ENCODE measurements at places on chromosomes 16 and 17.

DNA sequence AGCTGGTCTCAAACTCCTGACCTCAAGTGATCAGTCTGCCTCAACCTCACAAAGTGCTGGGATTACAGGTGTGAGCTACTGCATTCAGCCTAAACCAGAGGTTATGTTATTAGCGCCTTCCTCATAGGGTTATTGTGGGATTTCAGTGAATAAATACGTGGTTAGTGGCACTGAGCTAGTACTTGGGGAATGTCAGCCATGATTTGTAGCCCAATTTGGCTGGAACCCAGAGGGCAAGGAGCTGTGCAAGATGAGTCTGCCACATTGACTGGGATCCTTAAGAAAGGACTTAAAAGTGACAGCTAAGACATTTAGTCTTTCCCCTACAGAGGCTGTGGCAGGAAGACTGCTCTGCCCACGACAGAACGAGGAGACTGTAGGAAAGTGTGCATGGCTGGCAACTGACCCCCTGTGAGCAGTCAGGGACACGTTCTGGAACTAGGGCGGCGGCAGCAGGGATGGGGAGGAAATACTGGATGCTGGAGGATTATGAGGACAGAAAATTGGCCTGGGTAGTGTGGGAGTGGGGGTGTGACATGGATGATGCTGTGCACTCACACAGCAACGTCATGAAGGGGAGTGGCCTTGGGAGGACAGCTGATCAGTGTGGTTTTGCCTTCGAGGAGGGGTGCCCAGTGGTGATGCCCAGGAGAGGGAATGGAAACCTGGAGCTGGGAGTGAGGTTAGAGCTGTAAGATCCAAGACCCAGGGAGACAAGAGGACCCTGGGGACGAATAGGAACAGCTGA is 14.6 kb downstream of the ATP5PD start:
- DNase-seq, result peak; percentile 87

DNA sequence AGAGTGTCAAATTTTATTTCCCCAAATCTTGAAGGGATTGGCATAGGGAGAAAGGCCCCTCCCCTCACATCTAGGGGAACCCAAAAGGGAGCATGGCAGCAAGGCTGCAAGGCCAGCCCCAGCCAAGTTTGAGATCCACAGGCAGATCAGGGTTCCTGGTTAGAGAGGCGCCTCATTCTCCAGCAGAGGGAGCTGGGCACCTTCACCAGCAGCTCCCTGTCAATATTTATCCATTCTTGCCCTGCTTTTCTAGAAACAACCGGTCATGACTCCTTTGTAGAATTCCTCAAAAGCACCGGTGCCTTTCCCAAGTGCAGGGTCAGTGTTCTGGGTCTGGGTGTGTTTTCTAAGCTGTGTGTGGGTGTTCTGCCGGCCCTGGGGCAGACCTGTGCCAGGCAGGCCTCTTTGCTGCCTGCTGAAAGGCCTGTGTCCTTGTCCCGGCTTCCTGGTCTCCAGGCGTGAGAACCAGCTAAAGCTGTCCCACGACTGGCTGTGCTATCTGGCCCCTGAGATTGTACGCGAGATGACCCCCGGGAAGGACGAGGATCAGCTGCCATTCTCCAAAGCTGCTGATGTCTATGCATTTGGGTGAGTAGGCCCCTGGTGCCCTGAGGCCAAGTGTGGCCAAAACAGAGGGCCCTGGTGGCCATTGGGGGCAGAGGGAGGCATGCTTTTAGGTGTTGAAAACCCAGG is 21.2 kb upstream of the LGALS9 start:
- DNase-seq, result peak; percentile 72

- DNase-seq, result no peak
Measured at GRCh38 chr16:80518436-80518835, 22.4 kb upstream of the DYNLRB2 start.

DNA sequence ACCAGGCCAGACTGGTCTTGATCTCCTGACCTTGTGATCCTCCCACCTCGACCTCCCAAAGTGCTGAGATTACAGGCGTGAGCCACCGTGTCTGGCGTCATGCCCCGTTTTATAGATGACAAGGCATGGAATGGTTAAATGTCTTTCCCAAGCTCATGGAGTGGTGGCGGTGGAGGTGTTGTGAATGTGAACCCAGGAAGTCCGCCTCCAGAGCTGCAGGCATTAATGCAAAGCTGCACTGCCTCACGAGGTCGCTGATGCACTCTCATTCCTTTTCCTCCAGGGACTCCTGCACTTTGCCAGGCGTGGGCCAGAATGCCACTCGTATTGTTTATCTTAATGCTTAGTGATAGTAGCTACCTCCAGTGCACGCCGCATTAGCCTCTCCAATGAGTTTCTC is 149.6 kb downstream of the WWOX start:
- DNase-seq, result no peak

GRCh38 chr17:16950488-16950887 is 21.4 kb downstream of the TNFRSF13B start:
- peak; percentile 5 for DNase-seq

- no peak for DNase-seq
Measured at GRCh38 chr17:36027761-36028160, 10.0 kb upstream of the CCL23 start.

GRCh38 chr16:63005356-63005755 is 969.1 kb upstream of the CDH8 start:
- no peak for DNase-seq

- no peak for DNase-seq
Measured at GRCh38 chr17:43703630-43704029, 41.9 kb upstream of the MEOX1 start.

DNA sequence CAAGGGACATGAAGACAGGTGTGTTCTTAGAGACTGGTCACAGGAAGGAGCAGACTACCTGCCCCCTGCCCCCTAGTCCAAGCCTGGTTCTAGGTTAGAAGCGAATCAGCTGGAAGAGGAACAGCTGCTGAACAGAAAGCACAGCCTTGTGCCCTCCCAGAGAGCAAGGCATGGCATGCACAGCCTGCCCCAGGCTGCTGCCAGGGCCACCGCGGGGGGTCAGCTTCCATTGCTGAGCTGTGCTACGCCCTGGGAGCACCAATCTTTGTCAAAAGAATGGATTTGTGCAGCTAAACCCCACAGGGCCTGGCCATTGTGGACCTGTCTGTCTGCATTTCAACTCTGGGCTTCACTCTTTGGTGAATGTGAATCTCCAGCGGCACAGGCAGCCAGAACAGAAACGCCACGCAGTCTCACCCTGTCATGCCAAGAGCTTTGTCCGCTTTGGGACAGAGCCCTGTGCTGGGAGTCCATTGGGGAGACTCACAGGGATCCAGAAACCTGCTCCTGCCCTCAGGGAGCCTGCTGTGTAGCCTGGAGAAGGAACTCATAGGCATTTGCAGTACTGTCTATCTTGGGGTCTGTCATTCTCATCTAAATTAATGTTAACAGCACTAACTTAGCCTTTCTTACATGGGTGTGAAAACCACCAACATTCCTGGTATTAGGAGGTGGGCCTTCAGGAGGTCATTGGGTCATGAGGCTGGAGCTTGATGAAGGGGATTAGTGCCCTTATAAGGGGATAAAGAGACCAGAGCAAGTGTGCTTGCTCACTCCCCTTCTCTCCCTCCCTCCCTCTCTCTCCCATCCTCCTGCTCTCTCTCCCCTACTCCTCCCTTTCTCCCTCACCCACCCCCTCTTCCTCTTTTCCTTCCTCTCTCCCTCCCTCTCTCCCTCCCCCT is 25.6 kb upstream of the CDRT4 start:
- DNase-seq, result peak; percentile 12

GRCh38 chr16:23979982-23980381 is 144.2 kb downstream of the PRKCB start:
- no peak for DNase-seq

DNA sequence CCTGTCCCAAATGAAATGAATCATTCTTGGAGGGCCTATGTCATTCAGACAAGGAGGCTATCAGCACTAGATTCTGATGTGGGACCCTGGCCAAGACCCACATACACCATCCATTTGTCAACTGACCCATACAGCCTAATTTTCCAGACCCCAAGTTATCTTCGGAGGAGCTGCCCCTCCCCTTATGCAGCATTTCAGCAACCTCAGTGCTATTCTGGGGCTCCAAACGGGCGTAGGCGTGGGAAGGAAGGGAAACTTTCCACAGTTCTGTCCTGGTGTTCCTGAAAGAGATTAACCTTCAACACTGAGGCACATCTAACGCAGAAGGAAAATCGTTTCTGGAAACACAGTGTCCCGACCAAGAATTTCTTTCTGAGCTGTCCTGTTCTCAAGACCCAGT is 86.7 kb downstream of the MYH11 start:
- DNase-seq, result no peak

DNA sequence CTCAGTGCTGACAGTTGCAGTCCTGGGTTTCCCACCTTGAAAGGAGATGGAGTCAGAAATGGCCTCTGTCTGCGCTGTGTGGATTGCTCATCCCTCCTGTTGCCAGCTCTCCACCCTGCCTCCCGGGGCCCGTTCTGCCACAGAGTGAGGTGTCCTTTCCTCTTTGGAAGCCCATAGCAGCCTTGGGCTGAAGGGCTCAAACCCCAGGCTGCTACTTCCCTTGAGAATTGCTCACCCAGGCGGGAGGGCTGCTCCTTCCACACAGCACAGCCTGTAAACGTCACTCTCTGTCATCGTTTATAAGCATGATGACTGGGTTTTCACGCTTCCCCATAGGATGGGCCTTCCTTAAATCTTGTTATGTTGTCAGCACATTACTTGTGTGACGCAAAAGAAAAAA is 62.7 kb downstream of the FOXK2 start:
- no peak for DNase-seq

- no peak for DNase-seq
Measured at GRCh38 chr17:35713069-35713728, 18.2 kb upstream of the RASL10B start.

DNA sequence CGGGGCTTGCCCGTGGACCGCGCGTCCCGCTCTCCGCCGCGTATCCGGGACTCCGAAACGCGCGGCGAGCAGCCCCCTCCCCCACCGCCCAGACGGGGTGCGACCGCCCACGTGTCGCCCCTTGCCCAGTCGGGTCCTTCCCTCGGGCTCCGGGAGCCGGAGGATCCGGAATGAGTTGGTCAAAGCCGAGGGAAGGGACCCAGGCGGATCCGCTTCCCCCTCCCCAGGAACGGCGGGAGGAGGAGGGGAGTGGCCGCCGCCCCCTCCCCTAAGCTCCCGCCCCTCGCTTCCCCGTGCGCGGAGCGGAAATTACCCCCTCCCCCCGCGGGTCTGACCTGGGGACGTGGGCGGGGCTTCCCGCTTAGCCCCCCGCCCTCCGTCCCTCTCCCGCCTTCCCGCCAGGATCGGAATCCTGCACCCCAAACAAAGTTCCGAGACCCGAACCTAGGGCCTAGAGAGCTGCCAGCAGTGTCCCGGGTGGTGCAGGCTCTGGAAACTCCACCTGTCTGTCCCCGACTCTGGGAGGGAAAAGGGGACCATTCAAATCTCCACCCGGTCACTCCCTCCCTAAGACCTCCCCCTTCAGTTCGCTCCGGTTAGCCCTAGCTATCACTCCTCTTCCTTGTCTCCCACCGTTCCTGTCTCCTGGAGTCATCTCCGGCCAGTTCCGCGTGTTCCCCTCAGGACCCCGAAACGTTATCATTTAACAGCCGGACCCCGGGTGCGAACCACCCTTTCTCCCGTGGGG is 1.0 kb upstream of the IGF2BP1 start:
- no peak for DNase-seq

DNA sequence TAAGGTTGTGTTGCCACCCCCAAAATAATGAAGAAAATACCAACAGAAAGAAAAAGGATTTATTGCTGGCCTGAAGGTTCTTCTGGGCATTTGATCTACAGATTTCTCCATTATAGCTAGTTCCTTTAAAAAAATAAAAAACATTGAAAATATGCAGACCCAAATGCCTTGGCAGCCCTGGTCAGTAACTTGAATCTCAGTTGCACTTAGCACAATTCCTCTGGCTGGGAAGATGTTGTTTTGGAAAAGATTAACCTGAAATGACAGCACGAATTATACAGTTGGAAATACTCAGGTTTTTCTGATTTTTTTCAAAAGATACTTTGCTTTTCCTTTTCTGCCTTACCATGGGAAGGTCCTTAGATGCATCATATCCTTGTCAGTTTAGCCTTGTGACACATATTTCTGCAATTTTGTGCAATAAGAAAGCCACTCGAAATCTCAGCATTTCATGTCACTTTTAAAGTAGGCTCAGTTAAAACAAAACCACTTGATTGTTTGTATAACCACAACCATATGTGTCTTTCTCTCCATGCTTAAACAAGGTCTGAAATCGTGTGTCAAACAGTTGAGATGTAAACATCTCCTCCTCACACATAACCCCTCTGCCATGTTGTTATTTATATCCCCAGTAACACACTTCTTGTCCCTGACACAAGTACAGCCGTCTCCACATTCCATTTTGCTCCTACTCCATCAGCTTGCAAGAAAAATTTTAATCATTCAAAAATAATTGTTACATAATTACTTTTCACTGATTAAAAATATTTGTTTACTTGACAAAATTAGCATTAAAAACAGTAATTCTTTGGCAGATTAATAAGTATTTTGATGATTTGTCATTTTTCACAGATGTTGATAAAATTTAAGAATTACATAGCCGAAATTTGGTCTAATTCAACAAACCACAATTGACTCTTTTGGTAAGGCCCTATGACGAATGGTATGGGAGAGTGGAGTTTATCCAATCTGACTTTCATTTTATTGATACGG is 61.1 kb downstream of the SIAH1 start:
- DNase-seq, result no peak

DNA sequence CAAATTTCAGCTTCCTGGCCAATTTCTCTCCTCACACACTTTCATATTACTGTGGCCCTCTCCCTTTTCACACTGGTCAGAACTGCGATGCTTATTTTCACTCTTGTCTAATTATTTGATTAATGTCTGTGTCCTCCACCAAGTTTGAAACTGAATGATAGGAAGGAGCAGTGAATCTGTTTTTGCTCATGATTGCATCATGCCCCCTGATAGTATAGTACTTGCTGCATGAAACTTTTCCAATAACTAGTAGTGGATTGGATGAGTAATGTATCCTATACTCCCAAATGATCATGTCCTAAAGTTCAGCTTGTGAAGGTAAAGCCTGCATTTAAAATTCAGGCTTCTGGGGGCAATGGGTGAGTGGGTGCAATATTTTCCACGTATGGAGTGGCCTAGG is 121.2 kb downstream of the ASIC2 start:
- no peak for DNase-seq

DNA sequence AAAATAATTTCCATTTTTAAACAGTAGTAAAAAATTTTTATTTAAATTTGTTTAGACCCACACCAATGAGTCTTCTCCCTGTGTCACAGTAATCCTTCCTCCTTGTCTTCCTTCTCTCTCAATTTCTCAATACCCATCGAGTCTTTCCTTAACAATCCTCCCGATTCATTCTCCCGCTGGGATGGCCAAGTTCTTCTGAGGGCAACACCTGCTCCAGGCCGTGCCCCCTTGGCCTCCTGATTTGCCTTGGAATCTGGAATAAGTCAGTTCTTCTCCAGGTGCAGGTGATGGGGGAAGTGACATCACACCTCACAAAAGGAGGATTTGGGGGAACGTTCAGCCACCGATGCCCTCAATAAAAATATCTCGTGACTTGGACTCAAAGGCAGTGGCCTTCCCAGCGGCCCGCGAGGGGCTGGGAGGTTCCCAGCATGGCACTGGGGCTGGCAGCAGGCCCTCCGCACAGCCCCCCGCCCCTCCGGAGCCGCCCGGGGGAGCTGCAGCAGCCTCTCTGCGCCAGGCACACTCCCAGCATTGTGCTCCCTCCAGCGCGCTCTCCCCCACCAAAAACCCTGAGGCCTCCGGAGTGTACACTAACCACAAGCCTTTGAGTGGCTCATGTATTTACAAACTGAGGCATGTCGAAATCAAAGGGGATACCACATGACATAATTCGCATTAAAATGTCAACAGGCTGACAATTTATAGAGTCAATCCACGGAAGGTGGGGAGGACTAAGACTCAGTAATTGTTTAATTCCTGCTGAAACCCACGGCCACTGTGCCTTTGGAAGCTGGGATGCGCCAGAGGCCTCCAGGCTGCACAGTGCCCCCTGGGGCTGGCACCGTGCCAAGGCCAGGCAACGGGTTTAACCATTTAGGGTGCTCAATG is 120.5 kb downstream of the ZFHX3 start:
- DNase-seq, result no peak
